Stimulated activated CD8-positive, alpha-beta memory T cell treated with anti-CD3 and anti-CD28 coated beads, Interleukin-12 subunit alpha, Interleukin-12 subunit beta, amount 100 ng/mL, for 4 hours (primary cell): ENCODE measurements at places on chromosomes 3 and 15.

DNA sequence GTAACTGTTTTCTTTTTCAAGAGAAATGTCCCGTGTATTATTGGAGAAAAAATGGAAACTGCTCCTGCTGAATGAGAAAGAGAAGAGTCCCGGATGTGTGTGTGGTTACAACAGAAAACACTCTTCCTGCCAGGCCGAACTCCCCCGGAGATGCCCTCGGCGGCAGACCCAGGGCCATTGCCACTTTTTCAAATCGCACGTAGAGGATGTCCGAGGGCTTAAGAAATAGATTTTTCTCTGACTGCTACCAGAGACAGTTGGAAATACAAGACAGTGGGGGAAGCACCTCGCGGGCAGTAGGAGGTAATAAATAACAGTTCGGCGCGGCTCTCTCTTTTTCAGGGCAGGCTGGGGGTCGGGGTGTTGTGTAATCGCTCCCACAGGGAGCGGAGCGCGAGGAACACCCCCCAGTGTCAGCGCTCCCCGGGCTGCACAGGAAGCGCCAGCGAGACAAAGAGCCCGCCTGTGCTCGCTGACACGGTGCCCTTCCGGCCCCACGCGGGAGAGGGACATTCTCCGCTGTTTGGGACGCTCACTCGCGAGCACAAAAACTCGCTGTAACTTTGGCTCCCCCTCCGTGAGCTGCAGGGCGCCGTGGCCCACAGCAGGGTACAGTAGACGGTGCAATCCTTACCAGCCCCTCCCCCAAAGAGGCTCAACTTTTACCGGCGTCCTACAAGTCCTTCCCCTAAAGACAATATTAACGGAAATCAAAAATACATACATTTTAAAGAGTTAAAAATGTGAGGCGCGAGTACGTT is 1.1 kb downstream of the VGLL4 start:
- DNase-seq = peak; percentile 47

GRCh38 chr15:96232335-96232734 is 98.2 kb upstream of the NR2F2 start:
- DNase-seq = no peak

GRCh38 chr3:4512895-4513616 is 19.9 kb downstream of the ITPR1 start:
- no peak for DNase-seq

GRCh38 chr3:38590521-38590920 is 59.0 kb downstream of the SCN5A start:
- DNase-seq = no peak

- no peak for DNase-seq
Measured at GRCh38 chr15:92527197-92527596, 128.4 kb downstream of the FAM174B start.

DNA sequence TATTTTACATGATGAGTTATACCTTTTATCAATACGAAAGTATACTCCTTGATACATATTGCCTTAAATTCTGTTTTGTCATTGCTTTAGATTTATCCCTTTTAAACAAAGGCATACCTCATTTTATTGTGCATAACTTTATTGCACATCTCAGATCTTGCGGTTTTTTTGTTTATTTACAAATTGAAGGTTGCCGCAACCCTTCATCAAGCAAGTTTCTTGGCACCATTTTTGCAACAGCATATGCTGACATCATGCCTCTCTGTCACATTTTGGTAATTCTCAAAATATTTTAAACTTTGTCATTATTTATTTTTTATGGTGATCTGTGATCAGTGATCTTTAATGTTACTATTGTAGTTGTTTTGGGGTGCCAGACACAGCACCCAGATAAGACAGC is 20.9 kb downstream of the SNRK start:
- DNase-seq = no peak
